Adrenal gland (tissue), 19 donors: ENCODE measurements at places on chromosomes 5 and 9.

- DNase-seq: no peak
These were observed 23.7 kb downstream of the P4HA2 start for GRCh38 chr5:132203916-132204315.

- DNase-seq: no peak
These were observed 128.1 kb downstream of the FBXO38 start for GRCh38 chr5:148511810-148512347.

GRCh38 chr5:72925336-72926010, 30.4 kb upstream of the FCHO2 start:
- no peak for DNase-seq

DNA sequence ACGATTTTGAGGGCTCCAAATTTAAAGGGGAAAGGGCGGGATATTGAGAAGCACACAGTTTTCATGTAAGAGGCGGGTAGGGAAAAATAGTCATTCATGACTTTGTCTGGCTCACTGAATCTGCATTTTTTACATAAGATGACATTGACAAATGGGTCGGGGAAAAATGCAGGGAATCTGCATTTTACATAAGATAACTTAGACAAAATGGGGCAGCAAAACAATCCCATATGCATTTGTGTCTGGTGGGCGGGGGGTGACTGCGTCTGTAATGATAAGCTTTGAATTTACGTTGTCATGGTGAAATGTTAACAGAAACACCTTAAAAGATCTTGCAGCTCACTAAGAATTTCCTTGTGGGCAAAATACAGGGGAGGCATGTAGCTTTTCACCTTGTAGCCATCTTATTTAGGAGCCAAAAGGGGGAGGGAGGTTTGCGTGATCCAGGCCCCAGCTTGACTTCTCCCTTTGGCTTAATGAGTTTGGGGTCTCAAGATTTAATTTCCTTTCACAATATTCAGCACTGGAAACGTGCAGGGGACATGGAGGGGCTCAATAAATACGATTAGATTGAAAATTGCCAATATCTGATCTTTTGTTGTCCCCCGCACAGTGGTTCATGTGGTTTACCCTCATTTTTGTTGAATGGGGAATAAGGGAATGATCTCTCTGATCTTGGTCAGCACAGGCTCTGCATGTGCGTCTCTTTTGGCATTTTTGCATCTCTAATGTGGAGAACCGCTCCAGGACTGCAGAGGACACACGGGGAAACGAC, 41.1 kb upstream of the GADD45G start:
- no peak for DNase-seq

DNA sequence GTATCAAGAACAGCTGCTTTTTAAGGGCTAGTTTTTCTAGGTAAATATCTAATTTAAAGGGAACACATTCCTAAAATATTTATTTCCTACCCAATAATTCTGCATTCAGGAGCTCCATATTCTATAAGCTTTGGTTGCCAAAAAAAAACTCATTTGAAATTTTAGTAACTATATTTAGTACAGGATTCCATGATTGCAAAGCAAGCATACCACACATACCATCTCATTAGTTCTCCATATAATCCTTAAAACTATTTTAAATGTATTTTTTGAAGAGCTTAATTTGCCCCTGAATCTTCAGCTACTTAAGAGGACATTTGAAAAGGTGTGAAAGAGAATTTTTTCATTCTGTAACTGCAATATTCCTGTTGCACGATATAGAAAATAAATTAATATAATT, 877.0 kb downstream of the NR2F1-AS1 start:
- DNase-seq: no peak

DNA sequence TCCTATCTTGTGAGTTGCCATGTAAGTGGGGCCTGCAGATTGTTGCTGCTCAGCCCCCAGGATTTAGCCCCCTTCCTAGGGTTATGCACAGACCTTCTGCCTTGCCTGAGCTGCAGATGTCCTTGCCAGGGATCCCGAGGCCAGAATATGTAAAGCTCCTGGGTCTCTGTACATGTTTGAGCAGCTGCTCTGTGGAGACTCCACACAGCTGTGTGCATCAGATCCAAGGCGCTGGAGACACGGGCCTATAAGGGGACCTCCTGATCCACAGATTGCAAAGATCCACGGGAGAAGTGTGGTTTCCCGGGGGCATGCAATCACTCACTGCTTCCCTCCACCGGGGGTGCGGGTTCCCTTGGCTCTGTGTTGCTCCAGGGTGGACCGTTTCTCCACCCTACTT, 28.9 kb downstream of the TAF11L14 start:
- no peak for DNase-seq

DNA sequence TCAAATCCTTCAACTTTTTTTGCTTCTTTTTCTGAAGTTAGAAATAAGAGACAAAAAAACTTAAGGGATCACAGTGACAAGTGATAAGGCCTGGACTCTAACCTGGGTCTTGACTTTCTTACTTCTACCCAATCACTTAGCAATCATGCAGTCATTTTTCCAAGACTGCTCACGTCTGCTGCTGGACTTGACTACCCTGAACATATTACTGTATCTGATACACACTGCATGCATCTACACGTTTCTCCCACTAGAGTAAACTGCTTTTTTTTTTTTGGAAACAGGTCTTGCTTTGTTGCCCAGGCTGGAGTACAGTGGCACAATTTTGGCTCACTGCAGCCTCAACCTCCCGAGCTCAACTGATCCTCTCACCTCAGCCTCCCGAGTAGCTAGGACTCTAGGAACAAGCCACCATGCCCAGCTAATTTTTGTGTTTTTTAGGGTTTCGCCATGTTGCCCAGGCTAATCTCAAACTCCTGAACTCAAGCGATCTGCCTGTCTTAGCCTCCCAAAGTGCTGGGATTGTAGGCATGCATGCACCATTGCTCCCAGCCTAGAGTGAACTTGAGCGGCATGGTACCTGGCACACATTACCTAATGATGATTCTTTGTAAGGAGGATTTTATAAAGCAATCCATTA, 7.4 kb downstream of the PLIN2 start:
- no peak for DNase-seq
